ENCODE measurements at places on chromosomes 11 and 22. TPM values are rescaled to one million over a fixed set of nuclear protein-coding genes. Genes with fewer than 3 reads are reported as not detected.
A peak's percentile ranks its signal among the peaks of the same experiment; 100 is the strongest.

DNA sequence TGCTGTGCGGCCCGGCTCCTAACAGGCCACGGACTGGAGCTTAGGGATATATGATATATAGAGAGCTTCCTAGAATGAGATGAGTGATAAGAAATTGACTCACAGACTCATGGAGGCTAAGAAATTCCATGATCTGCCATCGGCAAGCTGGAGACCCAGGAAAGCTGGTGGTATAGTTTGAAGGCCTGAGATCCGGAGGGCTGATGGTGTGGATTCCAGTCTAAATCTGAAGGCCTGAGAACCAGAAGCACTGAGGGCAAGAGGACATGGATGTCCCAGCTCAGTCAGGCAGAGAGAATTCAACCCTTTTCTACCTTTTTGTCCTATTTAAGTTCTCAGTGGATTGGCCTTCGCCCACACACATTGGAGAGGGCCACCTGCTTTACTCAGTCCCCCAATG is 564.8 kb downstream of the TBC1D22A start:
- no peaks in the 10 kb centered on the region for H3K36me3 ChIP-seq
- no peaks in the 10 kb centered on the region for H3K4me1 ChIP-seq
- H3K27ac ChIP-seq: no peak overlapping the region
- H3K4me3 ChIP-seq: no peak overlapping the region
- DNase-seq: no peak

GRCh38 chr11:62545437-62546243 is 966 bp downstream of the AHNAK start:
- no peaks in the 10 kb centered on the region for H3K36me3 ChIP-seq
- peaks cover 41% of the 10 kb centered on the region for H3K4me1 ChIP-seq
- H3K4me3 ChIP-seq: peak overlapping the region; percentile 97
- no peaks in the 10 kb centered on the region for H3K27me3 ChIP-seq
- DNase-seq: peak; percentile 95

DNA sequence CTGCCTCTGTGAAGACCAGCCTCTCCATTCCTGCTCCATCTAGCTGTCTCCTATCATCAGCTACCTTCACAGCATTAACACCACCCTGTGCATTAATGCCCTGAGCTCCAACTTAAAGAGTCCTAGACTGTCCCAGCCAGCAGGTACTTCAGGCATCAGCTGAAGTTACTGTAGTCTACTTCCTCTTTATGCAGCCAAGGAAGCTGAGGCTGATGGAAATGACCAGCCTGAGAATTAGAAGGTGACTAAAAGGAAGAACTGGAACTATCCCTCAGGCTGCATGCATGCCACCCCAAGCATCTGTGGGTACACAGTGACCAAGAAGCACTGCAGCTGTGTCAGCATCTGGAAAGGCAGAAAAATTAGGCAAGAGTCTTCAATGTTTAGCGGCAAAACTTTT is 28.2 kb downstream of the MS4A10 start:
- no peaks in the 10 kb centered on the region for H3K4me1 ChIP-seq
- no peaks in the 10 kb centered on the region for H3K36me3 ChIP-seq

GRCh38 chr11:6618117-6619003 is 862 bp downstream of the TPP1 start:
- H3K4me1 ChIP-seq: no peaks in the 10 kb centered on the region
- no peak overlapping the region for H3K27ac ChIP-seq
- no peaks in the 10 kb centered on the region for H3K27me3 ChIP-seq

DNA sequence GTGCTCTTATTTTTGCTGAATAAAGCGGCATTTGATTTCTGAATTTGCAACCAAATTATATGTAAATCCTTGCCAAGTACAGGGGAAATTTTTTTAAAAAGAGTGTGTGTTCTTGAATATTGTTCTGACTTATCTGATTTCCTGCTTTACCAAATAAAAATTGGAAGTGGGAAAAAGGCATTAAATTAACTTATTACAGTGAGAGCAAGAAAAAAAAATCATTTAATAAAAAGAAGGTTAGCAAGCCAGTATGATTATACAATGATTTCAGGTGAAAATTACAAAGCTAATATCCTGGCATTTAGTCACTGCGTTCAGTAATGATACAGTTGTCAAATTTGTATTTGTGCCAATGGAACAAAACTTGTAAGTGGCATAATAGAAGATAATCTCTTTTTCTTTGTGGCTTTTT is 82.1 kb upstream of the PPARA start:
- H3K27ac ChIP-seq: no peak overlapping the region
- DNase-seq: no peak
- peaks cover 79% of the 10 kb centered on the region for H3K27me3 ChIP-seq
- H3K36me3 ChIP-seq: no peaks in the 10 kb centered on the region

- H3K27ac ChIP-seq: no peak overlapping the region
- no peaks in the 10 kb centered on the region for H3K36me3 ChIP-seq
- H3K4me1 ChIP-seq: peaks cover 4% of the 10 kb centered on the region
- no peak overlapping the region for H3K4me3 ChIP-seq
- DNase-seq: no peak
Observed at GRCh38 chr11:26087120-26087935, 244.6 kb upstream of the ANO3 start.

- no peak overlapping the region for H3K27ac ChIP-seq
- H3K27me3 ChIP-seq: peaks cover 9% of the 10 kb centered on the region
- H3K4me3 ChIP-seq: no peak overlapping the region
- H3K36me3 ChIP-seq: no peaks in the 10 kb centered on the region
- DNase-seq: no peak
- H3K4me1 ChIP-seq: no peaks in the 10 kb centered on the region
Observed at GRCh38 chr11:74276581-74276980, 34.9 kb downstream of the P4HA3 start.

DNA sequence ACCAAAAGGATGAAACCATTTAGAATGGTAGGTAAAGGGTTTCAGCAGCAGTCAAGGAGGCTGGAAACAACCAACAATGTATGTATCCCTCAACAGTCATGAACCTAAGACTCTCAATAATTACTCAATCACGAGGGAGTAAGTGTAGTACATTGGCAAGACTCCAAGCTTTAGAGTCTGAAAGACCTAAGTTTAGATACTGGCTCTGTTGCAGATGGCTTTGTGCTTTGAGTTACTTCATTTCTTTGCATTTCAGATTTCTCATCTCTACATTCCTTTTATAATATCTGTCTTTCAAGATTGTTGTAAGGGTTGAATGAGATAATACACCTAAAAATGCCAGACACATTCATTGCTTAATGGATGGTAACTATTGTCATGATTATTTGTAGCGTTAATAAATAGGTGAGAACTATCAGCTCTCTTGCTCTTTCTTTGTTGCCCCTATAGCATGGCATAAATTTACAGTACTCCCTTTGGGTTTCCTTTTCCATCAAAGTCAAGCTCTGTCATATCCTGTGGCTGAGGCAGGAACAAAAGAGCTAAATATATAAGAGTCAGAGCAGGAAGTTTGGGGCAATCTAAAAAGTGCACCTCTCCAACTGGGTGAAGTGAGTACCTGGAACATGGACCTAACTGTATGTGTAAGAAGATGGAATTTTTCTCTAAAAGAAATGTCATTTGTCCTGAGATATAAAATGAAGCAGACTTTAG is 228.2 kb upstream of the ZC3H12C start:
- DNase-seq: no peak
- peaks cover 5% of the 10 kb centered on the region for H3K4me1 ChIP-seq

- no peak for DNase-seq
- peaks cover 18% of the 10 kb centered on the region for H3K4me1 ChIP-seq
- H3K27me3 ChIP-seq: peaks cover 44% of the 10 kb centered on the region
- no peak overlapping the region for H3K4me3 ChIP-seq
Observed at GRCh38 chr11:60951606-60951903, 421 bp downstream of the SLC15A3 start.

DNA sequence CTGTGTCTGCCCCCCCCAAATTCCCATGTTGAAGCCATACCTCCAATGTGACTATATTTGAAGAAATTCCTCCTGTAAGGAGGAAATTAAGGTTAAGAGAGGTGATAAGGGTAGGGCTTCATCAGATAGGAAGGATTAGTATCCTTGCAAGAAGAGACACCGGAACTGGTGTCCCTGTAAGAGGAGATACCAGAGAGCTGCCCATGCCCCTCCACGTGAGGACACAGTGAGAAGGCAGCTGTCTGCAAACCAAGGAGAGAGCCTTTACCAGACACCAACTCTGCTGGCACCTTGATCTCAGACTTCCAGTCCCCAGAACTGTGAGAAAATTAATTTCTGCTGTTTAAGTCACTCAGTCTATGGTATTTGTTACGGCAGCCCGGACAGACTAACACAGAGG is 109.3 kb downstream of the ARFGAP2 start:
- no peaks in the 10 kb centered on the region for H3K27me3 ChIP-seq
- no peak overlapping the region for H3K4me3 ChIP-seq
- H3K36me3 ChIP-seq: no peaks in the 10 kb centered on the region
- H3K4me1 ChIP-seq: peaks cover 15% of the 10 kb centered on the region
- no peak for DNase-seq

GRCh38 chr11:130022799-130023198 is 20.2 kb upstream of the PRDM10 start:
- DNase-seq: no peak
- no peaks in the 10 kb centered on the region for H3K36me3 ChIP-seq
- peak overlapping the region; percentile 90 for H3K27ac ChIP-seq
- H3K4me3 ChIP-seq: no peak overlapping the region

- H3K27ac ChIP-seq: no peak overlapping the region
- peaks cover 65% of the 10 kb centered on the region for H3K27me3 ChIP-seq
- DNase-seq: no peak
- H3K36me3 ChIP-seq: no peaks in the 10 kb centered on the region
Observed at GRCh38 chr22:22154040-22154439, 90.5 kb upstream of the VPREB1 start.

DNA sequence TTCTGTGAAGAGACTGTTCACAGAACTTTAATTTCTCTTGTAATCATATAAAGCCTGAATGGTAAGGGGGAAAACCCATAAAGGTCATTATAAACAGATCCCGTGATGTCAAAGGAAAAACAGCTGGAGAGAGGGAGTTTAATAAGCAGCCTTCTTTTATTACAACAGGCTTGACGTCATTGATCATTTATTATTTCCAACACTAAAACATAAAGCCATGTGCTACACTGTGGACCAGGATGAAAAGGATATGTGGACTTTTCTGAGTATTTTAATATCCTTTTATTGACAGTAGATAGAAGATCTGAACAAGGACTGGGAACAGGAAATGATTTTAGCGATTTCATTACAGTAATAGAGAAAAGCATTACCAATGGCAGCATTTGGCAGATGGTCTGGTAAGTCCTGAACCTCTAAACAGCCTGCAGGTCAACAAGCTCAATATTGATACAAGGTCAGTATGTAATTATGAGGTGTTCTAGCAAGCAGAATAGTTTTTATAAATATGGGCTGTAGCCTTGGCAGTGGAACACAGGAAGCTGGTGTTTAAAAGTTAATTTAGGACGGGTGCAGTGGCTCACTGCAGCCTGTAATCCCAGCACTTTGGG is 25.1 kb upstream of the TPH1 start:
- no peaks in the 10 kb centered on the region for H3K27me3 ChIP-seq
- H3K4me3 ChIP-seq: no peak overlapping the region
- DNase-seq: no peak
- peak overlapping the region; percentile 50 for H3K27ac ChIP-seq
- no peaks in the 10 kb centered on the region for H3K36me3 ChIP-seq

DNA sequence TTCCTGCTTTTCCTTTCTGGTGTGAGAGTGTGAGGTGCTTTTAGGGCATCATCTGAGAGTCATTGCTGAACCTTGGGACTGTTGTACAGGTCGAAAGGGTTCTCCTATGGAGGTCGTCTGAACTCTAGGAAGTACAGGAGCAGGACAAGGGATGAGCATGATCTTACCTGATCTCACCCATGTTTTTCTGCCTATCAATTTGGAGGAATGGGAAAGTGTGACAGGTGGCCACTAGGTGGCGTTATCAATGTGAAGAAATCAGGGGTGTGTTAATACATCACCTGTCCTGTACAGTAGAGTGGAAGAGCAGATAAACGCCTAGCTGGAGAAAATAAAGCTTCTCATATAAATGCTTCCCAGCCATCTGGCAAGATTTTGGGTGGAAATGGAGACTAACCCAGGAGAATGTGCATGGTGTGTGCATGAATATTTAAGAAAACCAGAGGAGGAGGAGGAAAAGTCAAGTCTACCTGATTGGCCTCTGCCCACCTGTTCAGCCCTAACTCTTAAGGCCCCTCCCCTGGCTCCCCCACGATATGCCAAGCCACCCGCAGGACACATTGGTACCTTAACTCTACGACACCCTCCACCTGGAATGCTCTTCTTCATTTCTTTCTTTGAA is 72.0 kb upstream of the NARS2 start:
- H3K4me1 ChIP-seq: peaks cover 33% of the 10 kb centered on the region
- no peaks in the 10 kb centered on the region for H3K36me3 ChIP-seq
- H3K27me3 ChIP-seq: peaks cover 7% of the 10 kb centered on the region
- H3K27ac ChIP-seq: no peak overlapping the region

The SPTBN2 gene
- 56.0 TPM for total RNA-seq

The MUS81 gene
- total RNA-seq: 72.4 TPM

The C22orf42 gene
- total RNA-seq: 4.6 TPM

The OR8H3 gene
- total RNA-seq: not detected

The APOL5 gene
- total RNA-seq: not detected

The XKR3 gene
- total RNA-seq: not detected

The MMP10 gene
- total RNA-seq: 0.71 TPM

Measured in type B pancreatic cell (in vitro differentiated cells).